NCI-H1092 (cell line): ENCODE measurements at places on chromosomes 16 and 17.

DNA sequence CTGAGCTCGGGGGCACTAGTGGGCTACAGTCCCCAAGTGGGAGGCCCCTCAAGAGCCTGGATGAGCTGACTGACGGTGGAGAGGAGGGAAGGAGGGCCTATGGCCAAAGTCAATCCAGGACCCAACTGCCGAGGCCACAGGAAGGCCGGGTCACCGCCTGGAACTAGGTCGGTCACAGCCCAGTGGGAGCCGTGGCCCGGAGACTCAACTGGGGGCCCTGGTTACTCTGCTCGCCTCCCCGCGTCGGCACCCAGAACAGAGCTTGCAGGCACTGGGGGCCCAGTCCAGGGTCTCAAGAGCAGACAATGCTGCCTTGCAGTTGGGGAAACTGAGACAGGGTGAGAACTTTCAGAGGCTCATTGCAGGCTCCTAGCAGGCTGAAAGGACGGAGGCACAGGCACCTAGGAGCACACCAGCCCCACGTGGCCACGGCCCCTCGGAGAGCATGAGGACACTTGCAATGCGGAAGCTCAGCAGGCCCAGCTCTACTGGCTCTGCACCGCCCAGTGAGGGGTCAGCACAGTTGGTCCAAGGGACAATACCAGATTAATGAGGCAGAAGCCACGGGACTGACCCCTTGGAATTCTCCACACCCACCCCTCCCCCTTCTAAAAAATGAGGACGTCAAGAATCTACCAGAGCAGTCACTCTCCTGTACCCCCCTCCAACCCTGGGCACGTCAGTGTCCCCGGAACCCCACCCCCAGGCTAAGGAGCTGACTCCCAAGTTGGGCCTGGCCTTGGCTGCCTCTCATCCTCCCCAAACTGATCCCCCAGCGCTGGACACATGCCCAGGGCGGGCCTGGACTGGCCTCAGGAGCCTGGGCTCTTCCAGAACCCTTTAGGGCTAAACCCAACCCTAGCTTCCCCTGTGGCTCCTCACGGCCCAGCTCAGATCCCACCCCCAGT is 2.2 kb downstream of the HS3ST6 start:
- DNase-seq, result no peak

DNA sequence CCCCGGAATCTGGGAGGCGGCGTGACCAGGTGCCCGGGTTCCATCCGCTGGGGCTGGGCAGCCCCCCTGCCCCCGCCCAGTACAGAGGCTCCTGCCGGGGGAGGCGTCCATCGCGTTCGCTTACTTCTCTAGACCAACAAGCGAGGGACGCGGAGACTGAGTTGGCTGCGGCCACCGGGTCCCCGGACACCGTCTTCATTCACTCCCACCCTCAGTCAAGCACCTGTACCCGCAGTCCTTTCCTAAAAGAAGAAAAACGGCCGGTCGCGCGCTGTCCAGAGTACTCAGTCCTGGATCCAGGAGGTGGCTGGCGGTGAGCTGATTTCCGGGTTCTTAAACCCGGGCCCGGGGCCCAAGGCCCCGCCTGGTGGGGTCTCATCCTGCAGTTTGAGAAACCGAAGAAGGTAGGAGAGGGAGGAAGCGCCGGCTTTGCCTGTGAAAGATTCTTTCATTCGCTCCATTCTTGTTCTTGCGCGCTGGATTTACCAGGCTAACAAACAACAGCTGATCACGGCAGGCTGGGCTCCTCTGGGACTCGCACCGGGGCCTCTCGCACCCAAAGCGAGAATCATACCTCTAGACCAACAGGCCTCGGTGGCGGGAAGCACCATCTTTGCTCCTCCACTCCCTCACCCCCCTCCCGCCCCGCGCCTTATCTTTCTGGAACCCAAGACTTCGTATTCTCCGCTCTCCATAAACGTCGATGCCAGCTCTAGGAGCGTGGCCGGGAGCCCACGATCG is 17.4 kb upstream of the OR1F1 start:
- DNase-seq, result no peak

GRCh38 chr16:66580605-66581209 is 1.4 kb downstream of the CMTM2 start:
- no peak for DNase-seq

DNA sequence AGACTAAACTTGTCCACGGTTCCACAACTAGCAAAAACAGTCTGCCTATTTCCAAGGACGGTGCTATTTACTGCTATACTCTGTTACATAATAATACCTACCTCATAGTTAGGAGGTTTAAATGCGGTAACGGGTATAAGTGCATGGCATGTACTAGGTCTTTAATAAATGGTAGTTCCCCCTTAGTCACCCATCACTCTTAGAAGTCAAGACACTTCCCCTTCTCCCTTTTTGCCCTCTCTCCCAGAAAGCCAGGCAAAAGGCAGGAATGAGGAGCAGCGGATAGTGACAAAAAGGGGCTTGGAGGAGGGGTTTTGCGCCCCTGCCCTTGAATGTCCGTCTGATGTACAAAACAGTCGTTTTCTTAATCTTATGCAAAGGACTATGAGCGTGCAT is 1.1 kb upstream of the LSM12 start:
- DNase-seq, result no peak

DNA sequence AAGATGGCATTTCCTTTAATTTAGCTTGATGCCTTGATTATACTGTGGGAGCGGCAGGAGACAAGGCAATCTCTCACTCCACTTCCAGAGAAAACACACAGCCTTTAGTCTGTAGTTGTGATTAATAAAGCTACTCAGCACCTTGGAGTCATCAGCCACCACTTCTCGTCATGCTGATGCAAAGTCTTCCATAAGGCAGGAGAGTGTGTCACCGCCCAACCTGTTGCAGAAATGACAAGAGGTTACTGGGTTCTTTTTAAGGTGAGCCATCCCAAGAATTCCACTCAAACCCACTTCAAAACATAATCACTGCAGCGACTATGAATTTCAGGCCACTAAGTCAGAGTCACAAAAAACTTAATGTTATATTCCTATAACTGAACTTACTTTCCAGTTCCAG is 223.9 kb upstream of the TOX3 start:
- no peak for DNase-seq

GRCh38 chr17:61221597-61222471 is 177.8 kb upstream of the TBX2 start:
- no peak for DNase-seq

DNA sequence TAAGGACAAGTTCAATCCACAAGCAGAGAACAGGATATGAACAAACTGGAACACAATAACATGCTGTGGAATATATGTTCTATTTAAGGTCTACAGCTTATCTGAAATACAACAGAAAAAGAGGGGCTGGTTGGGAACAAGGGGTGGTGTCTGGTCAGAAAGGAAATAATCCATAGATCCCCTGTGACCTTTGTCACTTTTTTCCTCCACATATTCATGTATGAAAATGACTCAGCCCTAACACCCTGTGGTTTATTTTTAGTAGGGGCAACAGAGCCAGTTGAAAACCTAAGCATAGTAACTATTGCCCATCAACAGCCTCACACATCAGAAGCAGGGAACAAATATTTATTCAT is 12.3 kb upstream of the SPAG9 start:
- DNase-seq, result no peak

DNA sequence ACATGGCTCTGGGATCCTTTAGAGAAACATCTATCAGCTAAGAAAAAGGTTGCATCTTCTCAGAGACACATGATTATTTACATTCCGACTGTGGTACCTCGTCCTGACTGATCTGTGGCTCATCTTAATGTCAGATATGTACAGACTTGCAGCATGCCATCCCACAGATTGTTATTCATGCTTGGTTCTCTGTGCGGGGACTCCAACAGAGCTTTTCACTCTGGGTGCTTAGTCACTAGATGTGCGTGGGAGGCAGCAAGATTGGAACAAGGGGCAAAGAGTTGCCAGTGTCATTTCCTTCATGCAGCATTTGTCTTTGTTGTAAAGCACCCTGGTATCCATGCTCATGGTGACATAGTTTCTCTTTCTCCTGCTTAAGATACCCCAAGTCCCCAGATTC is 179.1 kb upstream of the CACNG5 start:
- DNase-seq, result no peak

DNA sequence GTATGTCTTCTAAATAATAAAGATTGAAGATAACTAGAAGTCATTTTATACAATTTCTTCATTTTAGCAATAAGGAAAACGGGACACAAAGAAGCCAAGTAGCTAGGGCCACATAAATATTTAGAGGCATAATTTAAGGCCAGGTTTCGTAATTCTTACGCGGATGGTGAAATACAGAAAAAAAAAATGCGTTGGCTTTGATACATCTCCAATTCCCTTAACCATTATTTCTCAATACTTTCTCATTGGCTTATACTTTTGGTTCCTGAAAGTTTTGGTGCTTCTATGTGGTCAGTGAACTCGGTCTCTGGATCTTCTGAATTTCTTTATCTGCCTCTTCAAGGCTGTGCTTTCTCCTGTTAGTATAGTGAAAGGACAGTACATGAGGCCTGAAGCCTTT is 888.1 kb downstream of the KCNJ2 start:
- no peak for DNase-seq

GRCh38 chr17:48432820-48433775 is 3.1 kb upstream of the SKAP1 start:
- no peak for DNase-seq

- no peak for DNase-seq
These were observed 6.6 kb downstream of the NDRG4 start for GRCh38 chr16:58506241-58507194.

DNA sequence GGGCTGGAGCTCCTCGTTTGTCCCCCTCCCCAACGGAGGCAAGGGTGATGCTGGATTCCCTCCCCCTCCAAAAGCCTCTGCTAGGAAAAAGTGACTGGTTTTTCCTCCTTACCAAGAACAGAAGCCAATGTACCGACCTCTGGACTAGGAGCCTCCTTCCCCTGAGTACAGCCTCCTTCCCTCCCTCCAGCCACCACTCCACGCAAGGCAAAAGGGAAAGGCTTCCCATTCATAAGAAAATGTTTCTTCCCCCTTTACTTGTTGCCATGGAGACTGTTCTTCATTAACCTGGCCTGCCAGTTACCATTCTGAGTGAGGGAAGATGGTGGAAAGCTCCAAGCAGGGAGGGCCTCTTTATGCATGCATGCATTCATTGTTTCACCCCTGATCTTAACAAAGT is 4.3 kb upstream of the PIMREG start:
- DNase-seq, result no peak

DNA sequence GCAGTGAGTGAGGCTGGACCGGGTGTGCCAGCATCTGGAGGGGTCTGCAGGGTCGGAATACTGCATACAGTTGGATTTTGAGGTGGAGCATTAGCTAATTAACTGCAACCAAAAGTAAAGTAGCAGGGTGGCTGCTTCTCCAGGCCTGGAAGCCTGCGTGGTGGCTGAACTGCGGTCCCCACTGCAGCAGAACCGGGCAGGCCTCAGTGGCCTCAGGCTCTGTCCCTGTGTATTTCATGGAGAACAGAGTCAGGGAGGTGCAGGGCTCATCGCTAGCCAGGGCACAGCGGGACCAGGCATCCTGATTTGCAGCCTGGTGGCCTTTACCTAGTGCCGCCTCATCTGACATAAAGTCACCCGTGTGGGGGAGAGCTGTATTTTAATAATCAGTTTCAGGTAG is 131.9 kb downstream of the RPTOR start:
- no peak for DNase-seq

GRCh38 chr16:56970934-56971767 is 9.4 kb downstream of the CETP start:
- DNase-seq, result no peak

DNA sequence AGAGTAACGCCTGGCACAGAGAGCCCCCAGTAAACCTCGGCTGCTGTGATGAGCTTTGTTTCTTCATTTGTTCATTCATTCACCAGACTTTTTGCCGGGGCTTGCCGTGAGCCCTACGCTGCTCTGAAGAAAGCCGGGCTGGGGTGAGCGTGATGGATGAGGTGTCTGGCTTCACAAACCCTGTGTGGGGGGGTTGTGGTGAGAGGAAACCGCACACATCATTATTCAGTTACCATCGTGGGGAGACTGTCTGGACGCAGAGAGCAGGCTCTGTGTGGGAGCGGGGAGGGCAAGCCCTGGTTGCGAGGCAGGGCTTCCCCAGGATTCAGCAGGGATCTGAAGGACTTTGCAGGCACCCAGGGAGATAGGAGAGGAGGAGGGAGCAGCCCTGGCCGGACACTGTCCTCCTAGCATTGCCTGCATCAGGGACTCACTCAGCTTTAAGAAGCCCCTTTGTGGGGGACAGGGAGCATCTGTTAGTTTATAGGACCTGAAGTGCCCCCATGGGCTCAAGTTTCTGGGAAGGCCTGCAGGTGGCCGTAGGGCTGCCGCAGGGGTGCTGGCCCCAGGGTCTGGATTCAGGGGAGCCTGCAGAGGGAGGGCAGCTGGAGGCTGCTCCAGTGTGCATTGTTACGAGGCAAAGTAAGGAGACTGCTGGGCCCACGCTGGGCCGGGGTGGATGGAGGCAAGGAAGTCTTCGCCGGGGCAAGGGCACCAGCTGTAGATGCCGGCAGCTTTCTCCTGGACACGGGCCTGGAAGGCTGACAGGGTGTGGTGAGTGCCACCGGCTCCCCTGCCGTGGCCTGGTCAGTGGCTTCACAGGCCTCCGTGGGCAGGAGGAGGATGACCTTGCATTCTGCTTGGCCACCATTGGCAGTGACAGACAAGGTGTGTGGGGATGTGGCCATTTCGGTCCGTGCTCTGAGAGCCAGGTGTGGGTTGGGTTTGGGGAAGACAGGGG is 334.5 kb downstream of the SEC14L1 start:
- DNase-seq, result no peak

GRCh38 chr17:2223617-2223927 is 80.0 kb downstream of the SMG6 start:
- no peak for DNase-seq

DNA sequence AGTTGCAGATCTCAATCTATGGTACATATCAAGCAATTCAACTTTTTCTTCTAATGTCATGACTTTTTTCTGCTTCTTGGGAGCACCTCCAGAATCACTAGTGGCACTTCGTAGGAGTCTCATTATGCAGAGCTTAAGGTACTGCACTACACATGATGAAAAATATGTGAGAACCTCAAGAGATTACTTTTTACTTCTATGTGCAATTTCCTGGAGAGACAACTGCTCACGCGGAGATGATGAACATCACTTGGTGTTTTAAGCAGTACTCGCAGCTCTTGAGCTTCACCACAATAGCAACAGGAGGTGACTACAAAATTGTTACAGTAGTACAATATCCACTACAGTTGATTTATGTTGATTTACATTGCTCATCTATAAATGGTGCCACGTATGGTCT is 79.7 kb downstream of the MRTFB start:
- DNase-seq, result no peak

DNA sequence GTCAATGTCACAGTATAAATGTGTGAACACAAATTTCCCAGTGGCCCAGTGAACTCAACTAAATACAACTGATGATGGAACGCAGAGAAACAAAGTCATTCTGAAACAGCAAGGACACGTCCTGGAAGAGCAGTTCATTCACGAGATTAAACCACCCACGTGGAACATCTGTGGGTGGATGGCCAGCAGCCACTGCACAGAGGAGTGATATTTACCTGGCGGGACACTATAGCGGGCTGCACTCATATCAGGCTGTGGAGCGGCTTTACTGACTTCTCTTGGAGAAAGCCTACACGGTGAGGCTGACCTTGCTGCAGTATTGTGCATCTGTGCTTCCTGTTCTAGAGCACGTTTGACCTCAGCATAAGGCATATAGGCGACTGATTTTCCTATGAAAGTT is 87.3 kb downstream of the TTC19 start:
- no peak for DNase-seq
